ENCODE measurements at places on chromosomes 4 and X. TPM values are rescaled to one million over a fixed set of nuclear protein-coding genes. Genes with fewer than 3 reads are reported as not detected.

The GLUD2 gene
- 0.14 TPM for total RNA-seq

The SH3RF1 gene
- 0.54 TPM for total RNA-seq

GRCh38 chr4:101103381-101104142 lies 243.8 kb downstream of the PPP3CA start:
- no peak for DNase-seq

GRCh38 chrX:134543288-134543687 lies 83.3 kb downstream of the HPRT1 start:
- DNase-seq: no peak

GRCh38 chrX:112868586-112868985 lies 28.0 kb upstream of the AMOT start:
- no peak for DNase-seq

Measured in activated naive CD8-positive, alpha-beta T cell treated with anti-CD3 and anti-CD28 coated beads for 36 hours (primary cell).